ENCODE measurements at places on chromosomes 6 and 20.

- no peak for DNase-seq
Measured at GRCh38 chr20:14142171-14142570, 146.9 kb downstream of the MACROD2 start.

DNA sequence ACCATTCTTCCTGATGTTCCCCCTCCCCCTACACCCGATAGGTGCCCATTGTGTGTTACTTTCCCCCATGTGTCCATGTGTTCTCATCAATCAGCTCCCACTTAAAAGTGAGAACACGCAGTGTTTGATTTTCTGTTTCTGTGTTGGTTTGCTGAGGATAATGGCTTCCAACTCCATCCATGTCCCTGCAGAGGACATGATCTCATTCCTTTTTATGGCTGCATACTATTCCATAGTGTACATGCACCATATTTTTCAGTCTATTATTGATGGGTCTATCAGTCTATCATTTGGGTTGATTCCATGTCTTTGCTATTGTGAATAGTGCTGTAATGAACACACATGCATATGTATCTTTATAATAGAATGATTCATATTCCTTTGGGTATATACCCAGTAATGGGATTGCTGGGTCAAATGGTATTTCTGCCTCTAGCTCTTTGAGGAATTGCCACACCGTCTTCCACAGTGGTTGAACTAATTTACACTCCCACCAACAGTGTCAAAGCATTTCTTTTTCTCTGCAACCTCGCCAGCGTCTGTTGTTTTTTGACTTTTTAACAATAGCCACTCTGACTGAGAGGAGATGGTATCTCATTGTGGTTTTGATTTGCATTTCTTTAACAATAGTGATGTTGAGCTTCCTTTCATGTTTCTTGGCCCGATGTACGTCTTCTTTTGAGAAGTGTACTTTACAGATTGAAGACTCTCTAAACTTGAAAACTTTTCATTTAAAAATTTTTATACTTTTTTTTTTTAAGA is 41.0 kb upstream of the GCNT2 start:
- no peak for DNase-seq

DNA sequence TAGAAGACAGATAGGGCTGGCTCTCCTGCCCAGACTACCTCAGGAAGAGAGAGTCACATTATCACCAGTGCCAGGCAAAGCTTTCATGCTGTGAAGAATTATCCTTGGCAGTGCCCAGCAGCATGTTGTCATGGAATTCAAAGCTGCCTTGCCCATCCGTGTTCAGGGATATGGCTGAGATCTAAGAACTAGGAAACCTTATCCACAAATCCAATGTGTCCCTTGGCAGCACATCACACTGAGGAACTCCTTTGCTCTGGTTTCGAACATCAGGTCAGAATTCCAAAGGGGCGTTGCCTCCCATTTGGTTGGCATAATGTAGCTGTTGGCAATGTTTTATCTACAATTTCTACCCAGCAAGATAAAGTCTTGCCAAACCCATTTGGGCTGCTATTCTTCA is 52.7 kb downstream of the ADGRF1 start:
- DNase-seq: no peak

DNA sequence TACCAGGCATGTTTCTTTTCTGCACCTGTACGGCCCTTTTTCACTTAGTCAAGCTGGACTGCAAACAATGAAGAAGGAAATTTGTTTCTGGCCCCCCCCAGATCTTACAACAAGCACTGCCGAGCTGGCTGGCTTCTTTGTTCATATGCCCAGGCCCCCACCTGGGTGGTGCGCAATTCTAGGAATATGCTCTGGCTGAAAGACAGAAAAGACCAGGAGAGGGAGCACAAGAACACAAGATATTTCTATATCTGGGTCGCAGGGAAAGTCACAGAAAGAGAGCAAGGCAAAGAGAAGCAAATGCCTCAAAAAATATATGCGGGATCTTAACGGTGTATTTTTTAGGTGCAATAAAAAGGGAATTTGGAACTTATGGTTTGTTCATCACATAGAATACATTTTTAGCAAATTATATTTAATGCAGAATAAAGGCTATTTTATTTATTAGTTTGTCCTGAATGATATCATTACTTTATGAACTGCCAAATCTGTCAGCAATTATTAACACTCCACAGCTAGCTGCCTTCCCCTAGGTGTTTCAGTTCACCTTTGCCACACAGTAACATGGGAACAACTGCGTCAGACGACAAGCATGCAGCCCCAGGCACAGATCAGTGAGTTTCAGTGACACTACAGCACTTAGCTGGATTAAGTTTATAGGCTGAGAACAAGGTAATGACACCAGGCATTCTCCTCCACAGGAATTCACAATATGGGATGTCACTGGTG is 76.5 kb downstream of the GJA10 start:
- no peak for DNase-seq

DNA sequence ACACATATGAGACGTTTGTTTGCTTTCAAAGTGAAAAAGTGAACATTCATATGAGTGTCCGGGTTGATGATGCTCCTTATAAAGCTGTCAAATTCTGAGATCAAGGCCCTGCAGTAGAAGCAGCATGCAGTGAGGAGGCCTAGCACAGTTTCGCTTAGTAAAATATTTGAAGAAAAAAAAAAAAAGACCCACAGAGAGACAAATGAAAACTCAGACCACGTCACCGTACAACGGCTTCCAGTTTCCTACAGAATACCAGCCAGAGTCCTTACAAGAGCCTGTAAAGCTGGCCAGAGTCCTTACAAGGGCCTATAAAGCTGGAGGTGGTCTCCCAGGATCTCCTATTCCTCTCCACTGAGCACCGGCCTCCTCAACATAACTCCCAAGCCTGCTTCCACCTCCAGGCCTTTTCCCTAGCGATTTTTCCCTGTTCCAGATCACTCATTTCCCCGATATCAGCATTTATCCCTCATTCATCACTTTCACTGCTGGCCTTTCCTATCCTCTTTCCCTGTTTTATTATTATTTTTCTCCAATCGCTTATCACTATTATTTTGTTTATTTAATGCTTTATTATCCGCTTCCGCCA is 1.5 kb upstream of the HMGN4 start:
- peak; percentile 59 for DNase-seq

- DNase-seq: no peak
Measured at GRCh38 chr6:3287308-3287707, 28.6 kb downstream of the PSMG4 start.

DNA sequence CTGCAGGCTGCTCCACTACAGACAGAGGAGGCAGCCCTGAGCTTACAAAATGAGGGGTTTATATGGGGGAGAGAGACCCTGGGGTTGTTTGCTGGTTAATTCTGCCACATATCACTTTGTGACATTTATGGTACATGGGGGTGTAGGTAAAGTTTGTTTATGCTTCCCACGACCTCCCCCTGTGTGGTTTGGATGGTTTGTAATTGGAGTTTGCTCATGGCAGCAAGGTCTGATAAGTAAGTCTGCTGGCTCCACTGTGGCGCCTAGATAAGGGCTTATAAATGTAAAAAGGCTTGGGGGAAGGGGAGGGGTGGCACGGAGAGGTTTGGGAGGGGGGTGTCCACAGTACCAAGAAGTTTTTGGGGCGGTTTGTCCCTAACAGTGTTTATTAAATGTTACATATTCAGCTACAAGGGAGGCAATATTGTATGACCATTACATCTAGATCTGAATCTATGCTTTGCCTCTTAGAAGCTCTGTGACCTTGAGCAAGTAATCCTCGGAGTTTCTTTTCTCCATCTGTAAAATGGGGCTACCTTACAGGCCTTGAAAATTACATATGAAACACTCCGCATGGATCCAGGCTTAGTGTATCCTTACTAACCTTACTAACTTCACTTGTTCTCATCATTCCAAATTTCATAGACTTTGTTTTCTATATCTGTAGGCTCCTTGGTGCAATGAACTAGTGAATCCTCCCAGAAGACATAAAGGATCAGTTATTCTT is 204.8 kb upstream of the NOX3 start:
- DNase-seq: no peak

- DNase-seq: no peak
Measured at GRCh38 chr6:36797055-36797454, 42.2 kb downstream of the CPNE5 start.

- DNase-seq: no peak
Measured at GRCh38 chr20:7355051-7355450, 585.2 kb downstream of the HAO1 start.

DNA sequence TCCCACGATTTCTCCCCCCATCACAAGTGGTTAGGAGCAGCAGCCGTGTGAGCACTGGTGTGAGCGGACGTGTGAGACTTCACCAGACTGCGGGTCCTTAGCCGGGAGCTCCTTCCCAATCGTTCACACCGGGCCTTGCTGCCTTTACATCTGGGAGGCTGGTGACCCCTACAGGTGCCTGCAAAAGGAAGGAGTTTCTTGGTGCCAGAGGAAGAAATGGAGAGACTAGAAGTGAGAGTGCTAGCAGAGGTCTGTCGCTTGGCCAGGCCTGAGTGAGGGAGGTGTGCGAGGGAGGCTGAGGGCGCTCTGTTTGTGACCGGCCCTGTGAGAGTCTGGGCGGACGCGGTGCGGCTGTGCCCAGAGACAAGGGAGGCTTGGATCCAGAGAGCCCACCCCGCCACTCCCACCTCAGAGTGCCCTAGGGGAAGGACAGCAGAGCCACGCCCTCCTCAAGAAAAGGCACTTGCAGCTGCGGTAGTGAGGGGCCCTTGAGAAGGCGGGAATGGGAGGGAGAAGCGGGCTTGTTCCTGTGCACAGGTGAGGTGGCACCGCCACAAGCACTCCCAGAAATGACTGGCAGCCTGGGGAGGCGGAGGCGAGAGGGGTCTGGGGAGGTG is 10.0 kb upstream of the ARMC2 start:
- no peak for DNase-seq

- DNase-seq: no peak
Measured at GRCh38 chr6:25242567-25242966, 36.6 kb upstream of the CARMIL1 start.

GRCh38 chr6:107697682-107698081 is 126.4 kb downstream of the SCML4 start:
- DNase-seq: no peak

- no peak for DNase-seq
Measured at GRCh38 chr6:108744996-108745395, 103.2 kb upstream of the ARMC2 start.

- DNase-seq: no peak
Measured at GRCh38 chr6:56689114-56689513, 46.4 kb upstream of the DST start.

- no peak for DNase-seq
Measured at GRCh38 chr6:7373739-7374138, 15.8 kb downstream of the CAGE1 start.

- peak; percentile 59 for DNase-seq
Measured at GRCh38 chr20:62739581-62740285, 31.1 kb downstream of the NTSR1 start.

- DNase-seq: no peak
Measured at GRCh38 chr20:51382986-51383821, 159.3 kb downstream of the NFATC2 start.

DNA sequence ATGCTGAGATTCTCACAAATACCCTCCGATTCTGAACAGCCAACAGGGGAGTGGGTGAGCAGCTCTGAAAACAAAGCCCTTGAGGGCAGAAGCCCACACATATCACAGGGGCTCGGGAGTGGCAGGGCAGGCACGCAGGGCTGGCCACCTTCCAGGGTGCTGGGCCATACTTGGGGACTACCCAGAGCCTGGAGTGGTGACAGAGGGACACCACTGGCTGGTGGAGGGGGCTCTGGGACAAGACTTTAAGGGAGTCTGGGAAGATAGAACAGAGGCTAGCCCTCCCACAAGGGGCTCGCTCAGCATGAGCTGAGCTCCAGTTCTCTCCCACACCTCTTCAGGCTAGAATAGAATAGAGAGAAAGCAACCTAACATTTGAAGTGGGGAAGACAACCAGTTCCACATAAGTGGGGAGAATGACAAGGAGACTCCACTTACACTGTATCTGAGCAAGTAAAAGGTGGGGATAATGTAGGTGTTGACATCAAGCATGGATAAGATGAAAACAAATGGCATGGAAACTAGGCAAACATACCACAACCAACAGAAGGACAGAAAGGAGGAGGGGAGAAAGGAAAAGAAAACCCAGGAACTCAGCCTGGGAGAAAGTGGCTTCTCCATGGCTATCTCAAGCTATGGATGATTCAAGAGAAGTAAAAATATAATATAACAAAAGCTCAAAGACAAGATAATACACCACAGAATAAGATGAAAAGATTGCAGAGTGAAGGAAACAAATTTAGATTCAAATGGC is 7.0 kb downstream of the PPIL1 start:
- no peak for DNase-seq

DNA sequence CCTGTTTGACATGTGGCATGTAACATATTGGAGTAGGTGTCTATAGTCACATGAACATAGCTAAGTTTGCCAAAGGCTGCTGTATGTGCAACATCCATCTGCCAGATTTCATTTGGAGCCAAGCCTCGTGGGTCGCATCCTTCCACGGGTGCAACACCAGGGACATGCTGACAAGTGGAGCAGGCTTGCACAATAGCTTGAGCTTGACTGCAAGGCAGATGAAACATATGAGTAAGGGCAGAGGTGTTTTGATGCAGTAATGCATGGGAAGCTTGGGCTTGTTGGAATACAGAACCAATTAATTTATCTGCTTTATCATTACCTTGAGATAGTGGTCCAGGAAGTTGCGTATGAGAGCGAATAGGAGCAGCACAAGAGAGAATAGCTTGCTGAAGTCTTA is 74.1 kb upstream of the BTN3A2 start:
- no peak for DNase-seq

GRCh38 chr20:62752181-62752670 is 43.6 kb downstream of the NTSR1 start:
- DNase-seq: no peak

GRCh38 chr6:82178077-82178758 is 69.3 kb downstream of the IBTK start:
- DNase-seq: no peak

- DNase-seq: no peak
Measured at GRCh38 chr6:43428874-43429273, 1.5 kb downstream of the ABCC10 start.

Measured in activated CD4-positive, alpha-beta T cell treated with anti-CD3 and anti-CD28 coated beads for 48 hours (primary cell).